Suppressor macrophage treated with lipopolysaccharide for 1 hour (primary cell): ENCODE measurements at places on chromosomes 2 and 18.
A peak's percentile ranks its signal among the peaks of the same experiment; 100 is the strongest.

DNA sequence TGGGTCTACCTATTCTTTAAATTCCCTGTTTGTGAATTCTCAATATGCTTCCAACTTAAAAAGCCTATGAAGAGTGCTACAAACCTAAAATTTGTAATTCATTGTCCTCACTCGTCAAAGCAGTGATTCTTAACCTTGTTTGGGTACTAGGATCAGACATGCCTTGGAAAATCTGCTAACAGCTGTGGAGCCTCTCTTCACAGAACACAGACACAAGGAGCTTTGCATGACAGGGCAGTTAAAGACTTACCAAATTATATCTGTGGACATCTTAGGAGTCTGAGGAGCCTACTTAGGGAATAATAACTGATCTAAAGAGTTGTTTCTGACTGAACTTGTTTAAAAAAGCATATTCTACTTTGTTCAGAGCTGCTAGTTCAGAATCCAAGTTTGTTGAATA lies 38.1 kb downstream of the TMEM87B start:
- no peak for DNase-seq

- DNase-seq = no peak
Observed at GRCh38 chr2:226655871-226656270, 143.7 kb downstream of the IRS1 start.

- no peak for DNase-seq
Observed at GRCh38 chr2:16031848-16032159, 91.5 kb downstream of the MYCN start.

GRCh38 chr18:22840606-22841144 lies 92.5 kb upstream of the RBBP8 start:
- no peak for DNase-seq

GRCh38 chr18:8424481-8424880 lies 184.8 kb upstream of the RAB12 start:
- no peak for DNase-seq

DNA sequence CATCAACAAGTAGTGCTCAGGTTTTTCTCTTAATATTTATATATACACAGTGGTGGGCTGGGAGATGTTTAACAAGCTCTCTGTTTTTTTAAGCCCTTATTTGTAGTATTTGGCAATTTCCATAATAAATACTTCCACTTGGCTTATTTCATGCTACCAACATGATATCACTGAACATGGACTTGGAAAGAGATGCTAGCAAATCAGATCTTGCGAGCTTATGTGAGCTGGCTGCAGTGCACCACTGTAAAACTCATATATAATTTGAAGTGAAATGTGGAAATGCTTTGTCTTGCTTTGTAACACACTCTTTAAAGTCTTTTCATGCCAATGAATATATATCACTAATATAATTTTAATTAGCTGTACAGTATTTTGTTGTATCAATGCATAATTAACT lies 155.7 kb downstream of the ALK start:
- DNase-seq = no peak

DNA sequence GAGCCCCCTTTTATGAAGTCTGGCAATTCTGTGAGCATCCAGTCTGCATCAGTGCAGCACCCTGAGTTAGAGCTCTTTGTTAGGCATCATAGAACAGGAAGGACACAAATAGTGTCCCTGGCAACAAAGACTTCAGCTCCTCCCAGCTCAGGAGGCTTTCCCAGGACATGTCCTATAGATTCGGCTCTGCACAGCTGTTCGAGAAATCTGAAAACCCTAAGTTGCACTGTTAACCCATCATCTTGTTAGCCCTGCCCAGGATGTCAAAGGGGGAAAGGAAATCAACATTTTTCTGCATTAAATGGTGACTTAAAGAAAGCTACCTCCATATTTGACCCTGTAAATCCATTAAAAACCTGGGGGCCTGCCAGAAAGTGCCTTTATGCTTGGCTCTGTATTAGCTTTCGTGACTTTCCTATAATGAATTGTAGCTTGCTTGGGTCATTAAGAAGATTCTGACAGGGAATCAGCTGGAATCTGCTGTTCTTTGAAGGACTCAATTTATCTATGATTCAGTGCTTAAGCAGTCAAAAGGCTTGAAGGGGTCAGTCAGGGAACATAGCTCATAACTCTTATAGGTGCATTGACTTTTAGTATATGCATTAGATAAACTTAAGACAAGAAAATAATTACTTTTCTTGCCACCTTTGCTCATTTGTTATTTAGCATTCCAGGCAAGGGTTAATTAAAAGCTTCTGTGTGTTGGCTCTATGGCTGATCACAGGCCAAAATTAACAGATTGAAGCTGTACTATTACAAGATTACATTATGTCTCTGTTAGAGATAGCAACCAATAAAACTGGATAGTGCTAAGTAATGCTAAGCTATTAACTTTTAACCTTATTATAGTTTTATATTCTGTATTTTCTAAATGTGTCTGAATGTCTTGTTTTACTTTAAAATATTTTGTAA lies 20.6 kb downstream of the ERMN start:
- DNase-seq = no peak

GRCh38 chr2:216519154-216519762 lies 20.6 kb downstream of the RPL37A start:
- peak; percentile 84 for DNase-seq

DNA sequence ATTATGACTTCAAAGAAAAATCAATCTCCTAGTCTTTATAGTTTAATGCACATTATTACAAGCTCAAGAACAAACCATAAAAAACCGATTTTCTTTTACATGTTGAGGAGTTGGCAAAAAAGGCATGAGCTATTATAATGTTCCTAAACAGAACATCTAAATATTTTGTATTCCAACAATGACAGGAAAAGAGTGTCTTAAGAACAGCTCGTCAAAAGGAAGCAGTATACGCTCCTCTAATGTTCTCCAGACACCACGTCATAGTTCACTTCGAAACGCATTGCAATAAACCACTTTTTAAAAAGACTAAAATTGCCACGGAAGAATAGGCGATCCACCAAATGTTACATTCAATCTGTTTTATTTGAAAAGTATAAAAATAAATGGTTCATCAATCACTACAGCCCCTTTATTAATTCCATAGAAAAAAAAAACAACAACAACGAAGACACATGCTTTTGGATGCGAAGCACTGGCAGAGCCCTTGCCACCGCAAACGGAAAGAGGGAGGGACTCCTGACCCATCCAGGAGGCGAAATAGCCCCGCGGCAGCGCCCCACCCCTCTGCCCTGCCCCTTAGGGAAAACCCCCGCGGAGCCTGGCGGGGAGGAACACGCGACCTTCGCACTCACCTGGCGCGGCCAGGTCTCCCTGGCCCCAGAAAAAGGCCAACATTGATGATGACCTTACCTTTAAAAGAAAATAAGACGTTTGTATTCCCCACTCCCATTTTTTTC lies 45.8 kb downstream of the MBP start:
- no peak for DNase-seq

DNA sequence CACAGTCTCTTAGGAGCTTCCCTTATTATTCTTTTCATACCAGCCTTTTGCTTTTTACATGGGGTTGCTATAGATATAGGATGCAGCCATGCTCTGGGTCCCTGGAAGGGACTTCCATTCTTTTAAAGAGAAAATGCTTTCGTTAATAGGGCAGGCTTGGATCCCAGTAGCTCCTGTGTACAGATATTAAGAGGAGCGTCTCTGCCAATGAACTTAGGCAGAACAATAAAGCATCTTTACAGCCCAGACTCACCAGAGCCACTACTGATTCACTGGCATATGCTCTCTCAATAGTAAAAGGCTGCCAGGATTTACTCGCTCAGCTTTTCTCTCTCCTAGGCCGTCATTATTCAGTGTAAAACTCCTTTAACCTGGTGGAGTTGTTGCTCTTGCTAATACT lies 1385.4 kb upstream of the PIK3C3 start:
- no peak for DNase-seq

DNA sequence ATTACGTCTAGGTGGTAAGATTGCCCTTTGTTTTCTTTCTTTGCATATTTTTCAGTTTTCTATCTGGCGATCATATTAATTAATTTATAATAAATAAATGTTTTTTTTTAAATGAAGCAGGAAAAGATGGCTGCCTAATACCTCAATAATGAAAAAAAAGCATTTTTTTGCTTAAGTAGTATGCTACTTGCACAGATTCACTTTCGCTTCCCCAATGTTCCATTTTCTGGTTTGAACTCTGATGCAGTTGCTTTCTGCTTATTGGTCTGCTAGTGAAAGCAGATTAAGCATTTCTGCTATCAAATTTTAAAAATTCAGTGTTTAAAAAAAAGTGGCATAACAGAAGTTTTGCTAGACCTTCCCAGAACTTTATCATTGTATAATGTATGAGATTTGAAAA lies 11.9 kb upstream of the TMEM182 start:
- DNase-seq = peak; percentile 36

DNA sequence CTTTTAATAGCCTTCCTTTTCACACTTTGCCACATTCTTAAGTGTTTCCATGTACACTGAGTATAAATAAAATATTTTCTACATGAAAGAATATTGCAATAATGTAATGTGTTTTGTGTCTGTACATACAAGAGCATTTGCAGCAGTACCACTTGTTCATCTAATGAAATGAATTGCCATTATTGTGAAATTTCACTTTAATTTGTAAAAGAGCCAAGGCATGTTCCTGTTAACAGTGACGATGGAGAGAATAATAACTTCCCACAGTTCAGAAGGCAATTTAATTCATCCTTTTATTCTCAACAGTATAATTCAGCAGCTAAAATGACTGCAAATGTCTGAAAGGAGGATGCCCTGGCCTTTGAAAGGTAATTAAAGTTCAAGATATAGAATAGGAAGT lies 853.9 kb downstream of the LRRTM4 start:
- DNase-seq = no peak

GRCh38 chr2:81304154-81304830 lies 999.7 kb upstream of the LRRTM1 start:
- no peak for DNase-seq

- no peak for DNase-seq
Observed at GRCh38 chr18:48581941-48582340, 43.1 kb downstream of the CTIF start.

- DNase-seq = no peak
Observed at GRCh38 chr2:168354499-168354898, 101.6 kb upstream of the CERS6 start.

- DNase-seq = no peak
Observed at GRCh38 chr18:75010689-75011088, 198.2 kb downstream of the PTGR3 start.

GRCh38 chr2:37614061-37614738 lies 57.2 kb downstream of the CDC42EP3 start:
- peak; percentile 50 for DNase-seq

GRCh38 chr2:64937687-64938491 lies 51.3 kb upstream of the SLC1A4 start:
- peak; percentile 62 for DNase-seq

DNA sequence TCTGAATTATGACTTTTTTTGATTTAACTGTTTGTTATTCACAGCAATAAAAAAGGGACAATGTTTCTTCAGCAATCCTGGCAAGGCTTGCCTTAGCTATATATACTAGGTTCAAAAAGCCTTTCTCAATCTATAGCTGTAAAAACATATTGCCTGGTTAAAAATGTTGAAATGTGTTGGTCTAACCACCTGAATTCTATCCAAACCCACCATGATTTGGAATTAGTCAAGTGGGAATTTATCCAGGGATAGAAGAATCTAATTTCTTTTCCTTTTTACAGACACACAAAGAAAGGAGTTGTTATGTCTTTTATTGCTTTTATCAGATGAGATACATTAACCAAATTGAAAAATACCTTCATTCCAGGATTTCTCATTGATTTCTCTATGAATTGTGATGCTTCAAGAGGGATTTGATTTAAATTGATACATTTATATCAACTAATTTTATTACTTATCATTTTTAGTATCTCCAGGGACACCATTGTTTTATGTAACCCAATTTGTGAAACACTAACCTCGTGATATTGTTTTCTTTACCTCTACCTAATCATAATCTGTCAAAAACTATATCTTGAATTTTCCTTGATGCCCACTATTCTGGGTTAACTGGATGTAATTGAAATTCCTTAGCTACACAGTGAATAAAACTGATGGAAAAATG lies 88.1 kb downstream of the LRP1B start:
- DNase-seq = no peak

GRCh38 chr18:75471850-75472249 lies 44.3 kb upstream of the SMIM21 start:
- DNase-seq = no peak
